Vagina (tissue), 2 donors: ENCODE measurements at places on chromosomes 4 and X.

GRCh38 chr4:882646-883045 is 49.5 kb downstream of the GAK start:
- DNase-seq = no peak

DNA sequence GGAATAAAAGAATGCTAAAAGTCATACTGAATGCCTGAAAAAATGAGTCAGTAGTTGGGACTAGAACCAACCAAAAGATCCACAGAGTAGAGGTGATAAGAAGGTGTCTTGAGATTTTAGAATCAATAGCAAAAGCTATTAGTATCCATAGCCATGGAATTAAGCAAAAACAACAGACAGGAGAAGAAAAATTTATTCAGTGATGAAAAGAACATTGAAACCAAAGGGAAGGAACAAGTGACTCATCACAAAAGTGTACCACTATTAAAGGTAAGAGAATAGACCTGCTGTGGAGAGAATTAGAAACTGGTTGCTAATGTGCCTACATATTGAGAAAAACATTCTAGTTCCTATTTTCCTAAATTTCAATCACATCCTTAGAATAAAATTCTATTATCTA is 182.0 kb upstream of the NEIL3 start:
- no peak for DNase-seq

- no peak for DNase-seq
Measured at GRCh38 chr4:164926301-164926700, 49.3 kb downstream of the APELA start.

- no peak for DNase-seq
Measured at GRCh38 chrX:44913656-44914531, 40.9 kb downstream of the KDM6A start.

- DNase-seq = no peak
Measured at GRCh38 chr4:138562544-138562991, 320.4 kb upstream of the SLC7A11 start.
